H1 (cell line): ENCODE measurements at places on chromosomes 5 and 9.

DNA sequence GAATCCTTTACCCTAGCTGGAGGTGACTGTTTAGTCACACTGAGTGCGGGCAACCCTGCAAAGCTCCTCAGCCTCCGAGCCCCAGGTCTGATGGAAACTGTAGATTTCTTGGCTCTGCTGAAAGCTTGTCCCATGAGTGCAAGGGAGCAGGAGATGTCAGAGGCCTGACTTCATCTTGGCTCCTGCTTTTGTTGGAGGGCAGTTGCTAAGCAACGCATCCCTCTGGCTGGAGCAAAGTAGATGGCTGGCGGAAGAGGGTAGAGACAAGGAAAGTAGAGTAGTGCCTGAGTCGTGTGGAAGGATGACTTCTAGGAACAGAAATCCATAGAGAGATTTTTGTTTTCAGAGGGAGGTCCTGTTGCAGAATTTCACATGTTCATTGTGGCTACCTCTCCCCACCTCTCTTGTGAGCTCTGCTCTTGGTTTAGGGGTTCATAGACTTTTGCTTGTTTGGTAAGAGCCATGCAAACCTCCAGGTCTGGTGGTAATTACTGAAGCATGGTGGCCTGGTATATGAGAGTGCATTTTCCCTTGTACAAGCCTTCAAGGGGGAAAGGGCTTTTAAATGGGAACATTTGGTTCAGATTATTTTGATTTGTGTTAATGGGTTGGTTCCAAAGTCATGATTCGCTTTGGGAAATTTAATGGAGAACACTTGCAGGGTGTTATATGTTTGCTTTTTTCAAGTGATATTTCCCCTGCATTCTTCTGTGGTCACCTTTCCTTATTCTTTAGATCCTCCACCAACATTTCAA lies 71.5 kb downstream of the ARHGAP26 start:
- DNase-seq: no peak

- peak; percentile 72 for DNase-seq
Observed at GRCh38 chr5:180090769-180091546, 19.4 kb upstream of the RNF130 start.

DNA sequence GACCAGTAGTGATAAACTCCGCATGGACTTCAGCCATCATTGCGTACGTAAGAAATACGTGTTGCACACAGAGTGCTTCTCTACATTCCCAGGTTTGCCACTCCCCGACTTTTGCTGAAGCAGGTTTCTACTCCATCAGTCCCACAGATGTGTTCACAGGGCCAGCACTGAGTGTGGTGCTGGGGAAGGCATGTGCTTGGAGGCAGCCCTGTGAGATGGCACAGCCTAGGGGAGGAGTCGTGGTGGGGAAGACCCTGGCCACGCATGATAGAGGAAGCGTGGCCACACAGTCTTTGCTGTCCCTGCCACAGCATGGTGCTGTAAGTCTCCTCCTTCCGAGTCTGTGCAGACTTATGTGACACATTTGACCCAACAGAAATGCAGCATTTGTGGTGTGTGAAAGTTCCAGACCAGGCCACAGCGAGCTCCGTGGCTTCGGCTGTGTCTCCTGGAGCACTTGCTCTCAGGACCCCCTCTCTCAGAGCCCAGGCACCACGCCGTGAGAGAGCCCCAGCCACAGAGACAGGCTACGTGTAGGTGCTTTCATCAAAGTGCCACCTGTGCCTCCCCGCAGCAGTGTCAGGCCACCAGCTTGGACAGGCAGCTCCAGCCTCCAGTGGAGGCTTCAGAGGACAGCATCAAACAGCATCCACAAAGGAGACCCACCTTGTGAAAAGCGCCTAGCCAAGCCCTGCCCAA lies 197.8 kb downstream of the AUH start:
- no peak for DNase-seq

DNA sequence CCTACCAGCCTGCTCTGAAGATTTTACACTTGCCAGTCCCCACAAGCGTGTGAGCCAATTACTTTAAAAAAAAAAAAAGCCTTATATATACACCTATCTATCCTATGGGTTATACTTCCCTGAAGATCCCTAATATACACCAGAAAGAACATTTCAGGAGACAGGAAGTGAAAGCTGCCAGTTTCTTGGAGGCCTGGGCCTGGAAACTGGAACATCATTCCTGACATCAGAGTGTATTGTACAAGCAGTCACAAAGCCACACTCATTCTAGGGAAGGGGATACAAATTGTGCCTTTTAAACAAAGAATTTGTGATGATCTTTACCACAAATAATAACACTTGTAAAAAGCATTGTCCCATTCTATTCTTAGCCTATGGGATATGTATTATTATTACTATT lies 98.3 kb upstream of the FBN2 start:
- no peak for DNase-seq
